Activated T-cell treated with anti-CD3 and anti-CD28 coated beads for 48 hours (primary cell): ENCODE measurements at places on chromosomes 16 and 17.

GRCh38 chr16:50441486-50442157 is 72.8 kb upstream of the BRD7 start:
- DNase-seq = no peak

DNA sequence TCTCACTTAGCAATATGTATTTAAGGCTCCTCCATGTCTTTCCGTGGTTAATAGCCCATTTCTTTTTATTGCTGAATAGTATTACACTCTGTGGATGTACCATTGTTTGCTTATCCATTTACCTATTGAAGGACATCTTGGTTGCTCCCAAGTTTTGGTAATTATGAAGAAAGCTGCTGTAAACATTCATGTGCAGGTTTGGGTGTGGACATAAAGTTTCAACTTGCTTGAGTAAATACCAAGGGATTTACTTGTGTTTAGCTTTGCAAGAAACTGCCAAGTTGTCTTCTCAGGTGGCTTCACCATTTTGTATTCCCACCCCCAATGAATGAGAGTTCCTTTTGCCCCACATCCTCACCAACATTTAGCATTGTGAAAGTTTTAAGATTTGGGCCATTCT is 9.5 kb downstream of the LRRC36 start:
- DNase-seq = no peak

- no peak for DNase-seq
These were observed 16.0 kb upstream of the HEATR6 start for GRCh38 chr17:60094754-60095153.

DNA sequence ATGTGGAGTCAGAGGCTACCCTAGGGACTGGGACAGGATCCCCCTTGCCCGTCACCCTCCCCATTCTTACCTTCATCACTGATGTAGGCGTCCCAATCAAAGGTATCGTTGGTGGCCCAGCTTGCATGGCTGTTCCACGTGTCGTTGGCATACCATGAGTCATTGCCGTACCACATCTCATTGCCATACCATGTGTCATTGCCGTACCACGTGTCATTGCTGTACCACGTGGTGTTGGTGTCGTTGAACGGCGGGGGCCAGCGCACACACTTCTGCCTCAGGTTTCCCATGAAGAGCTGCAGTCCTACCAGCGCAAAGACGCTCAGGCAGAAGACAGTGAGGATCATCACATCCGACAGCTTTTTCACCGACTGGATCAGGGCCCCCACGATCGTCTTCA is 4.8 kb downstream of the SCN4A start:
- no peak for DNase-seq

GRCh38 chr17:68133346-68134045 is 98.0 kb downstream of the KPNA2 start:
- no peak for DNase-seq

DNA sequence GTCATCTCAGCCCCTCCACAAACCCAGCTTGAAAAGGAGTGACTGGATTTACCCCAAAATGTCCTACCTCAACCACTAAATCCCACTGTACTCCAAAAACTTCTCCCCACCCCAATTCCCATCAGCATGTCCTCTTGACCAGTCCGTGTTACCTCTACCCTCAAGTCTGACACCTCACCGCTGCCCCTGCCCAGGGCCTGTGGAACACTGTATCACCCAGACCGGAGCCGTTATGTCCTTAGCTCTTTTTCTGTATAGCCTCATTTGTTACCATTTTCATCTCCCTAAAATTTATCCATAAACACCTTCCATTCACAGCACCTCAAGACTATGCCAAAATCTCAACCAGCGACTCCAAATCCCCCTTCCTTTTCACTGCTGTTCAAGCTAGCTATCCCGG is 2.4 kb downstream of the PHF23 start:
- no peak for DNase-seq

- DNase-seq = no peak
These were observed 11.5 kb upstream of the UMOD start for GRCh38 chr16:20364051-20364450.

- no peak for DNase-seq
These were observed 6.3 kb upstream of the MAPK7 start for GRCh38 chr17:19372011-19372370.

DNA sequence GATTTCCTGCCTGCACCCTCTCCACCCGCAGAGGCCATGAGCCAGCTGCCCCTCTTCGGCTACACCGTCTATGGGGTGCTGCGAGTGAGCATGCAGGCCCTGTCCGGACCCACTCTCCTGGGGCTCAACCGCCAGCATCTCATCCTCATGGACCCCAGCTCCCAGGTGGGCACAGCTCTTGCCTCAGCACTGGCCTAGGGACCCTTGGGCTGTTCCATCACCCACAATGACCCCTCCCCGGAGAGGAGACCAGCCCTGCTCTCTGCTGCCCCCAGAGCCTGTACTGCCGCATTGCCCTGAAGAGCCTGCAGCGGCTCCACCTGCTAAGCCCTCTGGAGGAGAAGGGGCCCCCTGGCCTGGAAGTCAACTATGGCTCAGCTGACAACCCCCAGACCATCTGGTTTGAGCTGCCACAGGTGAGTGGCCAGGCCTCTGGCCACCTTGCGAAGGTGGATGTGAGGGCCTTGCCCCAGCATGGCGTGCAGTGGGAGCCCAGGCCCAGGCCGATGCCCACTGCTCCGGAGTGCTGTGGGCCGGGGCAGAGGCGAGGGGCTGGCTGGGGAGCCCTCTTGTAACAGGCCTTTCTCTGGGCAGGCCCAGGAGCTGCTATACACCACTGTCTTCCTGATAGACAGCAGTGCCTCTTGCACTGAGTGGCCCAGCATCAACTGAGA is 7.3 kb upstream of the SMIM5 start:
- no peak for DNase-seq

DNA sequence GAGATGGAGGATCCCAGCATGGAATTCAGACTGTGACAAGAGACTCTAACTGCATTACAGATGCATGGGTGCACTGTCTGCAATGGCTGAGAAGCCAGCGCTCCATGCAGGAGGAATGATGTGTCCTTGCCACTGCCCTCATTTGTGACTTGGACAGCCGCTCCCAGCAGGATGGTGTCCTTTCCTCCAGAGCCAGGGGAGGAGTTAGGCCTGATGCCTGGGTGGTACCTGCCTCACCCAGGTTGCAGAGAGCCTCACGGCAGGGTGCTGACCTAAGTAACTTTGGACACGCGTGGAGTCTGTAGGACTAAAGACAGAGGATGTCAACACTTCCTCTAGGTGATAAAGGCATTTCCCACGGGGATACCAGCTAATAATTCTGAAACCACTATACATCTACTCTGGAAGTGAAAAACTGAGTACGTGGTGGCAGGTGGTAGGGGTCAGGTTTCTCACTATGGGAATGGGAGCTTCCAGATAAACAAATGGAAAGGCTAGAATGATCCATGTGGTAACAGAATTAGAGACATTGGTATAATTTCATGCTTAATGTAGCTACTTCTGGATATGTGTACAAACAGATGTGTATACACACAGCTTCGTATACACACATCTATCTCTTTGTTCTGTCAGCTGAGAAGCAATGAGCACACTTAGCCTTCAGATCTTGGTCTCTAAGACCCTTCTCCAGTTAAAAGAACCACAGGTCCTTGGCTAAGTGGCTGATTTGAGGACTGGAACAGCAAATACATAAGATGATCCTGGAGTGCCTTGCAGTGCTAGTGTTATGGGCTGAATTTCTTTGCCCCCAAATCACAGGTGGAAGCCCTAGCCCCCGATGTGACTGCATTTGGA is 13.7 kb upstream of the CSNK1D start:
- DNase-seq = no peak

DNA sequence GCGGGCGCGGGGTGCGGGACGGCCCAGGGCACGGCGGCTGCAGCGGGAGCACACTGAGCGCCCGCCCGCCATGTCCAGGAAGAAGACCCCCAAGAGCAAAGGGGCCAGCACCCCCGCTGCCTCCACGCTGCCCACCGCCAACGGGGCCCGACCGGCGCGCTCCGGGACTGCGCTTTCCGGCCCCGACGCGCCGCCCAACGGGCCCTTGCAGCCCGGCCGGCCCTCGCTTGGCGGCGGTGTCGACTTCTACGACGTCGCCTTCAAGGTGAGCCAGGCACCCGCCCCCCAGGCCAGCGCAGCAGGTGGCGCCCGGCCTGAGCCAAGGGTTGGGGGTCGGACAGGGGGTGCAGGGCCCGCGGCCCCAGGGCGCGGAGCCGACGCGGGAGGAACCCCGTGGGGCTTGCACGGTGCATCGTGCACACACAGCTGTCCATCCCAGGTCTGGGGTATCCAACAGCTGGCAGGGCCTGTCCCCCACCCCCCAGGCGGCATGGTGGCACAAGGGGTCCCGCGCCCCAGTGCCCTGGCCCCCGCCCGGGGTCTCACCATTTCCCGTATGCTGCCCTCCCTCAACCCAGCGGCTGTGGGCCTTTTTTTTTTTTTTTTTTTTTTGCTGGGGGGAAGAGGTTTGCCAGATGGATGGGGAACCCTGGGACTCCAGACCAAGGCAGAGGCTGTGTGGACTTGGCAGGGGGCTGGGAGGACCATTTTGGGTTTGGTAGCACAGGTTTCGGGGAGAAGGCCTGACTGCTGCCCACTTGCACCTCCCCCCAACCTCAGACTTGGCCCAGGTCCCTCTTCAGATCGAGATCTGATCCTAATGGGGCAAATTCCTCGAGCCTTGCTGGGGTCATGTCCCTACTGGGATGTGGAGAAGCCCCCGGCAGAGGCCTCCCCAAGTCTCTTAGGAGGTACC is 547 bp downstream of the RAB26 start:
- no peak for DNase-seq

DNA sequence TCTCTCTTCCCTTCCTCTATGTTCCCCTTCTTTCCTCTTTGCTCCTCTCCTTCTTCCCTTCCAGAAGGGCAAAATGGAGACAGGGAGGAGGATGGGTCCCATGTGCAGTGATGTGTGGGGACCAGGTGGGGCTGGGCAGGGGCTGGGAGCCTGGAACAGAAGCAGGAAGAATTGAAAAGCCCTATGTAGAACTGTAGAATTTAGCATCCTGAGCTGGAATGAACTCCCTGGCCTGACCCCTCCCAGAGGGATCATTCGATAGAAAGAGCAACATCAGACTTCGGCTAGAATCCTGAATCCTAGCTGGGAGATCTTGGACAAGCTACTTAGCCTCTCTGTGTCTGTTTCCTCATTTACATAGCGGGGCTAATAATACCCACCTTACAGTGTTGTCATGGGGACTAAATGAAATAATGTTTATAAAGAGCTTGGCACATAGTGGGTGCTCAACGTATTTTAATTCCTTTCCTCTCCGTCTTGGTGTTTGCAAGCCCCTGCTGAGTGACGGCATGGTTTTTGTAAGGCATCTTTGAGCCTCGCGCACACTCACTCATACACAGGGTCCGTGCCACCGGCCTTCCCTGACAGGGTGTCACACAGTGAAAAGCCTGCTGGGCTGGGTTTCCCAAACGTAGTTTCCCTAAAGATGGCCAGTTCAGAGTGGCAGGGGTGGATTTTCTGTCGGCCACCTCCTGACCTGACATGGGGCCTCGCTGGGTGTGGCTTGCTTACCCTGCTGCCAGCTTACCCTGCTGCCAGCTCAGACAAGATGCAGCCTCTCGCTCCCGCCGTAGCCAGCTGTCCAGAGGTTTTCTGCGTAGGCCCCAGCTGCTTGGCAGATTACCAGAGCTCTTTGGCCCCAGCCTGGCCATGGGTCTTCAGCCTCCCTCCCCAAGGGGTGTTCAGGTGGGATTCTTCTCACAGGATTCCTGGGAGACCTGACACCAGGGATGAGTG is 6.1 kb upstream of the ARHGAP23 start:
- DNase-seq = no peak

DNA sequence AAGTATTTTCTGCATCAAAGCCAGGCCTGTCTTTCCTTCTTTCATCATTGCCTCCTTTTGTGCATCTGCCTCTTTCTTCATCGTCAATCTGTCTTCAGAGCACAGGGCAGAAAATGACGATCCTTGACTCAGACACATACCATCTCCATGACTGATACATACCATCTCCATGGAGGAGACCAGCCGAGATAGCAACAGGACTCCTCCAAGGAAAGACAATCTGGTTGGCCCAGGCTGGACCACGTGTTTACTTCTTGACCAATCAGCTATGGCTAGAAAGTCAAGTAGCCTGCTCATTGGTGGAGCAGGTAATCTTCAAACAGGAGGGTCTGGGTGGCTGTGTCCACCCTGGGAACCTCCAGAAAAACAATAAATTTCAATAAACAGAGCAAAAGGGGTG is 164.6 kb downstream of the CPPED1 start:
- DNase-seq = no peak

- no peak for DNase-seq
These were observed 503 bp downstream of the DHX58 start for GRCh38 chr17:42111871-42112551.

- DNase-seq = no peak
These were observed 10.7 kb upstream of the HSD17B2 start for GRCh38 chr16:82024316-82024715.

DNA sequence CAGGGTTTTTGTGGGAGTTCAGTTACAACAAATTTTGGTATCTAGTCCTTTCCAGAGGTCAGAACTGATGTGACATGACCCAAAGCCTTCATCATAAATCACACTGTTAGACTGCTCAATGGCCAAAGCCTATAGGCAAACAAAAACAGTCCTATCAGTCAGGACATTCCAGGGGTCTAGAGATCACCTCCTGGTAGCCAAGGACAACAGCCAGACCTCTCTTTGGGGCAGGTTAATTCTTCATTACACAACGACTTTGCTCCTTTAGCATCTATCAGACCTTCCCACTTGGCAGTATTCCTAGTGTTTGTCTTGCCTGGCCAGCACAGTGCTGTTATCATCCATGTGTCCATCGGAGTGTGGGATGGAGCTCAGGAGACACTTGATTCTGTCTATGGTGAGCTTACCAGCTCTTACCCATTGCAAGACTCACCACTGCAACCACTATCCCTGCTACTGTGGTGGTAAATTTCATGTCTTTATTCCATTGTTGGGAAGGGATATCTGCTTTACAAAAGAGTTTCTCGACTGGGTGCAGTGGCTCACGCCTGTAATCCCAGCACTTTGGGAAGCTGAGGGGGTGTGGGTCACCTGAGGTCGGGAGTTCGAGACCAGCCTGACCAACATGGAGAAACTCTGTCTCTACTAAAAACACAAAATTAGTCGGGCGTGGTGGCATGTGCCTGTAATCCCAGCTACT is 95.5 kb upstream of the DHX40 start:
- no peak for DNase-seq

GRCh38 chr16:49516382-49517036 is 142.9 kb downstream of the C16orf78 start:
- DNase-seq = no peak

- DNase-seq = no peak
These were observed 383.8 kb upstream of the PSMD7 start for GRCh38 chr16:73912850-73913249.

- DNase-seq = no peak
These were observed 219.6 kb upstream of the TNRC6C start for GRCh38 chr17:77738751-77739531.

- no peak for DNase-seq
These were observed 49.6 kb upstream of the NKD1 start for GRCh38 chr16:50498431-50499155.

- DNase-seq = no peak
These were observed 20.4 kb downstream of the GAS7 start for GRCh38 chr17:10177913-10178505.

- no peak for DNase-seq
These were observed 8.4 kb downstream of the PRR29 start for GRCh38 chr17:64006361-64007088.

GRCh38 chr16:3112058-3112880 is at the start of gene ZNF205:
ZNF205 (plus strand) TSS chr16:3112586; CDS start chr16:3113431, 845 bp downstream.
- DNase-seq = no peak
